ENCODE measurements at places on chromosomes 13 and 19.
A peak's percentile ranks its signal among the peaks of the same experiment; 100 is the strongest.

DNA sequence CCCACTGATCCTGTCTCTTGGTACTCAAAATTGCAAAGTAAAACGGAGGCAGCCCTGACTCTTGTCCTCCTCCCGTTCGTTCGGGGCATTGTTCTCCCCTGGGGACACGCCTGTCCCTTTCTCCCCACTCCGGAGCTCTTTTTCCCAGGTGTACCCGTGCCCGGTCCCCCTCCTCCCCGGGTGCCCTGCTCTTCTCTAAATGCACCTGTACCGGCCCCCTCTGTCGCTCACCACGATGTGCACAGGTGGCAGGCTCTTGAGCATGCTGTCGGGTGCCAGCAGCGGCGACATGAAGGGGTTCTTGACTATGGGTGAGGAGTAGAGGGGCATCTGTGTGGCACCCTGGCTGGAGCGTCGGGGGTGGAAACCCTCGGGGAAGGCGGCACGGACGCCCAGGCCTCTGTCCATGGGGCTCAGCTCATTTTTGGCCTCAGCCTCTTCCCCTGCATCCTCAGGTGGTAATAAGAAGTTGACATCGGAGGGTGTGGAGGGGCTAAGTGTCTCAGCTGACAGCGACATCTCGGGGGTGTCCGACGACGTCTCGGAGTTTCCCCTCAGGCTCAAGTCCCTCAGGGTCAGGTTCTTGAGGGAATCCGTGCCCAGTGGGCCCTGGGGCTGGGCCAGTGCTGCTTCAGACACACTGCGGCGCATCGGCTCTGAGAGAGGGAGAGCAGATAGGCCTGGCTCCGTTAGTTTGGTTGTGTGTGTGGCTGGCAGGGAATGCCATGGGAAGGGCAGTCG, 12.4 kb upstream of the CNFN start:
- no peak for DNase-seq

- no peak for DNase-seq
Measured at GRCh38 chr13:85709072-85709471, 90.1 kb downstream of the SLITRK6 start.

DNA sequence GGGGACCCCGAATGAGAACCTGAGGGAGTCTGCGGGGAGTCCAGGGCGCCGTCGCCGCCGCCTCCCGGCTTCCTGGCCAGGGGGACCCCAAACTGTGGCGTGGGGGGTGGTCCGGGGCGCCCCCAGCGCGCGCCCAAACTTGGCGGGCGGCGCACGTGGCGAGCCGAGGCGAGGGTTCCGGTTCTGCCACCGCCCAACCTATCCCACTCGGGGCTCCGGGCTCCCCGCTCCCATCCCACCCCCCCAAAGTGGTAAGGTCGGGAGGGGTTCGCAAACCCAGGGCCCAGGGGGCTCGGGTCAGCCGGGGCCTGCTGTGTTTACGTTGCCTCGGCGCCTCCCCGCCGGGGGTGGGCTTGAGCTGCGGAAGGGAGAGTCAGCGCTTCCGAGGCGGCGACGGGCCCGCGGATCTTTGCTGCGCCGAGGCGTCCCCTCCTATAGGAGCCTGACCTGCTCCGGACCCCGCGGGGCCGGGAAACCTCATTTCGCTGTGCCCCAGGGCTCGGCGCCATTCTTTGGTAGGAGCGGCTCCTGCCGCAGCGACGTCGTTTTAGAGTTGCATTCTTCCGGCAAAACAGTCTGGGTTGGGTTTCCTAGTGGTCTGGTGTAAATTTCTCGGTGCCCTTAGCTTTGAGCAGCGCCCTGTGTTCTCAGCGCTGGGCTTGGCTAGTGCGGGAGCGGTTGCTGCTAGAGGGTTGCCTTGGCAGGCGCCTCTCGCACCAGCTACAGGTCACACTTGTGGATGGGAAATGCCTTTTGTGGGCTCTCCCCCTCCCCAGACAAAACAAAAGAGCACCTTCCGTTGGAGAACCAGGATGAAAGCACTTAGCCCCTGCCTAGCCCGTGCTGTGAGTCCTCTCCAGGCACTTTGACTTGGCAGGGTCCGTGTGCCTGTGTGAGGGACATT, 1.2 kb downstream of the DAZAP1 start:
- DNase-seq, result peak; percentile 21

- DNase-seq, result no peak
Measured at GRCh38 chr13:58884353-58885209, 1253.0 kb downstream of the PCDH17 start.

GRCh38 chr13:25503856-25504255, 132.1 kb downstream of the ATP8A2 start:
- DNase-seq, result no peak

DNA sequence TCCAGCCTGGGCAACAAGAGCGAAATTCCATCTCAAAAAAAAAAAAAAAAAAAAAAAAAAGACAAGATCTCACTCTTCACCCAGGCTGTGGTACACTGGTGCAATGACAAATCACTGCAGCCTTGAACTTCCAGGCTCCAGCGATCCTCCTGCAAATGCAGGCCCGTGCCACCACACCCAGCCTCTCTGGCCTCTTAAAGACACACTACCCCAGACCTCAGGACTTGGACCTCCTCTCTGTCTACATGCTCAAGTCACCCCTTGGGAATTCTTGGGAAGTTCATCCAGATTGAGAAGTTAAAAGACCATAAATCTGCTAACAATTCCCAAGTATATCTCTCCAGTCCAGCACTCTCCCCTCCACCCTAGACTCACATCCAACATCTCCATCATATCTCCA, 10.6 kb upstream of the HIPK4 start:
- DNase-seq, result no peak

- no peak for DNase-seq
Measured at GRCh38 chr13:79541426-79542049, 60.6 kb downstream of the NDFIP2 start.

- no peak for DNase-seq
Measured at GRCh38 chr13:25375727-25376358, 4.1 kb downstream of the ATP8A2 start.

DNA sequence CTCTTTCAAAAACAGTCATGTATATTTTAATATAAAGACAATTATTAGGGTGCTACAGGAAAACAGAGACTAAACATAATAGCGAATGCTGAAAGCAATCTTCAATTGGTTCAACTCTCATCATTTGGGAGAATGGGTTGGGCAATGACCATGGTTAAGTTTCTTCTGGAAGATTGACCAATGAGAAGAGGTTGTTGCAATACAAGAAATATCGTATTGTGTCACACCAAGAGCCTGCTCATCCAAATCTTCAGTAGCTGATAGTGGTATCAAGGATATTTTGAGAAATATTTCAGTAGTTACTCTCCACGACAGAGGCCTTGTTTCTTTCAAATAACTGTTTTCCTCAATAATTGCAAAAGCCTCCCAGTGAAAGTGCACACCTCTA, 83.0 kb upstream of the FNDC3A start:
- no peak for DNase-seq

DNA sequence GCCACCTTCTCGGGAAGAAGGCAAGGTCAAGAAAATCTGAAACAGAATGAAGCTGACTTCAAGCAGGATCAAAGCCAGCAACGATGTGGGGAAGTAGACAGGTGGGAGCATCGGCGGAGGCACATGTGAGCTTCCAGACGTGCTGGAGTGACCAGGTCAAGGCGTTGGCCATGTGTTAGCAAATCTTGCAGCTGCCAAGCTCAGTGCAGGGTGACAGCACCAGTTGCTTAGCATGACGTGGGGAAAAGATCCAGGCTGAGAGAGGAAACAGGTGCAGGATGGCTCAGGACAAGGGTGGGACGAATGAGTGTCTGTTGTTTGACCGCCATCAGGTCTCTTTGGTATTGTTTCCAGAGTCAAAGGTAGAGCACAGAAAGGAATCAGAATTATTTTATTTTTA, 92.3 kb downstream of the TNFSF13B start:
- DNase-seq, result no peak

- no peak for DNase-seq
Measured at GRCh38 chr13:31962731-31963370, 68.7 kb upstream of the FRY start.

- no peak for DNase-seq
Measured at GRCh38 chr13:72397265-72397664, 330.2 kb downstream of the MZT1 start.

DNA sequence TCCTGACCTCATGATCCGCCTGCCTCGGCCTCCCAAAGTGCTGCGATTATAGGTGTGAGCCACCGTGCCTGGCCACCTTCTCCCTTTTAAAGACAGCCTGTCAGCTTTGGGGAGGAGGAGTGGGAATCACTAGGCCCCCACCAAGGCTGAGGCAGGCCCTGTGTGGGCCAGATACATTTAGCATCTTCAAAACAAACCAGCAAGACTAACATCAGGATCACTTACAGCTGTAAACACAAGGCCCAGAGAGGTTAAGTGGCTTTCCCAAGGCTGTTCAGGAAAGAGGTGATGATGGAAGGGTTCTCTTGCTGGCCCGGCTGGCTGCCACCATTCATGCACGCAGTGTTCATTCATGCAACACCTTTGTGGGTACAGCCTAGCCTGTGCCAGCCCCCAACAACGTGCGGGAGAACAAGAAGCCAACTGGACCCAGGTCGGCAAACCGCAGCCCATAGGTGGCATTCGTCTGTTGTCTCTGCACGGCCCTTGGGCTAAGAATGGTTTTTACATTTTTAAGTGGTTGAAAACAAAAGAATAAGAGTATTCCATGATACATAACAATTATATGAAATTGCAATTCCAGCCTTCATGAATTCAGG, 23.0 kb downstream of the IER2 start:
- no peak for DNase-seq

GRCh38 chr13:22112956-22113745, 442.3 kb downstream of the FGF9 start:
- no peak for DNase-seq

DNA sequence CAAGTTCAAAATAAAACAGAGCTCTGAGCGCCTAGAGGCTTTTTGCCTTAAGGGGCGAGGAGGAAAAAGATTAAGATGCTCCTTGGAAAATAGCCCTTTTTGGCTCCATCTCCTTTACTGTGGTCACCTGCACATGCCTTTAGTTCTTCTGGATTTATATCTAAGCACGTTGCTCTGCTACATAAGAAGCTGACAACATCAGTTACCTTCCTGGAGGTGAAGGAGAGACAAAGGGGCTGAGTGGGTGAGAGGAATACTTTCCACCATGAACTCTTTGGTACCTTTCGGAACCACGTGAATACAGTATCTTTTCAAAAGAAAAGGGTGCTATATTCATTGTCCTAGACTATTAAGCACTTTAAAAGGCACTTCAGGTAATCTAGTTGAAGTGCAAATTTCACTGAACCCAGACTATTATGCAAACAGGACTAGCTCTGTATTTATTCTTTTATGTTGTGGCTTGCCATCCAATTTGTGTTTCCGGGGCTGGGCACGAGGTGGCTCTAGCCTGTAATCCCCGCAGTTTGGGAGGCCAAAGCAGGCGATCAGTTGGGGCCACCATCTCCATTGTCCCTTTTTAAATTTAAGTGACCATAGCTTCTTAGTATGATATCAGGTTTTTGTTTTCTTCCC, 201.5 kb downstream of the TM9SF2 start:
- no peak for DNase-seq

- DNase-seq, result no peak
Measured at GRCh38 chr19:18293642-18294466, 12.4 kb upstream of the JUND start.

DNA sequence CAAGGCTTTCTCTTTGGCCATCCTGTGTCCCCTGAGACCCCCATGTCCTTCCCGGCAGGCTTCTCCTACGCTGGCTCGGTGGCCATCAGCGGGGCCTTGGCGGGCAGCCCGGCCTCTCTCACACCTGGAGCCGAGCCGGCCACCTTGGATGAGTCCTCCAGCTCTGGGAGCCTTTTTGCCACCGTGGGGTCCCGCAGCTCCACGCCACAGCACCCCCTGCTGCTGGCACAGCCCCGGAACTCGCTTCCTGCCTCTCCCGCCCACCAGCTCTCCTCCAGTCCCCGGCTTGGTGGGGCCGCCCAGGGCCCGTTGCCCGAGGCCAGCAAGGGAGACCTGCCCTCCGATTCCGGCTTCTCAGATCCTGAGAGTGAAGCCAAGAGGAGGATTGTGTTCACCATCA, 14.2 kb downstream of the PLEKHJ1 start:
- DNase-seq, result no peak

GRCh38 chr19:15379999-15380647, 536 bp upstream of the AKAP8 start:
- DNase-seq, result no peak

- no peak for DNase-seq
Measured at GRCh38 chr19:35777086-35777841, 1.9 kb downstream of the ARHGAP33 start.

DNA sequence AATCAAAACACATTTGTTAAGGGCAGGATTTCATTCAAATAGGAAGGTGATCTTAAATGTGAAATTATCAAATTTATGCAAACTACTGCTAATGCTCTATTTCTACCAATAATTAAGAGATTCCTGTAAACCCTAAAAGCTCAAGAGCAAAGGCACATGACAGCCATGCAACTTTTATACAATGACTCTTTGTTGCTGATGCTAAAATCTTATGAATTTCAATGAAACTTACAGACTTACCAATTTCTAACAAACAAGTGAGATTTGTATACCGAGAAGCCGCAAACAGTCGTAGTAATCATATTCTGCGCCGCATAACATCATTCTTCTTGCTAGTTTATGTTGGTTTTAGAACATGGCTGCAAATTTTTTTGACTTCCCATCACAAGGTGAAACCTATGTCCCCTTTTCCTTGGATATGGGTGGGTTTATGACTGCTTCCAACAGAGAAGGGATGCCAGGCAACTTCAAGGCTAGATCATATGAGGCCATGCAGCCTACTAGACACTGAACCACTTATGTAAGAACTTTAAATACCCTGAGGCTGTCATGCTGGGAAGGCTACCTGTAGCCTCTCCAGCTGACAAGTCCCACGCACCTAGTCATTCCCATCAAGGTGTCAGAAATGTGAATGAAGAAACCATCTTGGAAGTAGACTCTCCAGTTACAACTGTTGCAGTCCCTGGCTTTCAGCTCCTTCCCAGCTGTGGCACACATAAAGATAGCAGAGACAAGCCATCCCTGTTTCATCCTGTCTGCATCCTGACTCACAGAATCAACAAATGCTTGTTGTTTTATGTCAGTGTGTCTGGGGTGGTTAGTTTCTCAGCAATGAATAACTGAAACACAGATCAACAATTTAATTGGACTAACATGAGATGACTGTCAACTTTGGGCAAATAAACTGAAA, 42.0 kb downstream of the LNX2 start:
- DNase-seq, result no peak

DNA sequence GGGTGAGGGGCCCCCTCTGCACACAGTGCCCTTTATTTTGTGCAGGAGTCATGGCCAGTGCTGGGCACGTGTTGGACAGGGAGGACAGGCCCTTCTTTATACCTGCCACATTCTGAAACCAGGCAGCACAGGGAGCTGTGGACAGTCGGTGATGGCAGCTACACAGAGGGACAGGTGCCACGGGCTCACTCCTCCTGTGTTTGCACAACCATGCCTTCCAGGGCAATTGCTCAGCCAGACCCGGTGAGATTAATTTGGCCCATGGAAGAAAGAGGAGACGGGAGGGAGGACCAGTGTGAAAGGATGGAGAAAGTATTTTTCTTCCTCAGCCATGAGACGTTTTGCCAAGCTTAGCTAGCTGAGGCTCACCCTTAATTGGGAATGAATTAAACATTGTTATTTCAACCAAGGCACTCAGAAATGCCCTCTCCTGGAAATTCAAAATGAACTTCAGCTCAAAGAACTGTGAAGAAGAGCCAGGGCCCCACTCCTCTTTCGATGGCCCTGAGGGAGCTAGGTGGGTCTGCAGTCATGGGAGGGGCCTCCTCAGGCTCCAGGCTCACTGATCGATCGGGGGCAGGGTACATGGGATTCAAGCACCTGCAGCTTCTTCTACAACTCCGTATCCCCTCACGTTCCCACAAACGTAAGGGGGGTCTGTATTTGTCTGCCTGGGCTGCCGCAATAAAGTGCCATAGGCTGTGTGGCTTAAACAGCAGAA, 41.2 kb downstream of the SHISA2 start:
- no peak for DNase-seq
